ENCODE measurements at places on chromosomes 3 and 15.

GRCh38 chr3:67593761-67594234, 60.6 kb downstream of the SUCLG2 start:
- DNase-seq, result peak; percentile 2

DNA sequence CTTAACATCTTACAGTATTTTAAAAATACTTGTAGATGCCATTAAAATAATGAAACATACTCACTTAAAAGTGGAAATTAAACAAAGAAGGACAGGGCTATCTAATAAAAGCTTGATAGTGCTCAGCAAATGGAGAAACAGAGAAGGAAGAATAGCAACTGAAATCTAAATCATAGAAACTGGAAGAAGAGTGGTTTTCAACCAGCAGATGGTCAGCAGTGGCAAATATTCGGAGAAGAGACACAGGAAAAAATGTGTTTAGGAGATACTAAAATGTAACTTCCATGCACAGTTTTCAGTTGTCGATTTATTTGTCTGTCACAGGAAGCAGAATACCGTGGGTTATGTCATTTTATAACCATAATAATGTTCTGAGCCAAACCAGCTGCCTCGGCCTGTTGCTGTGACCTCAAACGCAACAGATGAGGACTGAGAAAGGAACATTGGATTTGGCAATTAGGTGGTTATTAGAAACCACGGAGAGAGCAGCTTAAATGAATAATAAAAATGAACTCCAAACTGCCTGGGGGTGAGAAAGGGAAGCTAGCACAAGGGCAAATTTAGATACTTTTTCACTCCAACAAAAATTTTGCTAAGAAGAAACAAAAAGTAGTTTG, 246.6 kb upstream of the KCNMB2 start:
- DNase-seq, result no peak

DNA sequence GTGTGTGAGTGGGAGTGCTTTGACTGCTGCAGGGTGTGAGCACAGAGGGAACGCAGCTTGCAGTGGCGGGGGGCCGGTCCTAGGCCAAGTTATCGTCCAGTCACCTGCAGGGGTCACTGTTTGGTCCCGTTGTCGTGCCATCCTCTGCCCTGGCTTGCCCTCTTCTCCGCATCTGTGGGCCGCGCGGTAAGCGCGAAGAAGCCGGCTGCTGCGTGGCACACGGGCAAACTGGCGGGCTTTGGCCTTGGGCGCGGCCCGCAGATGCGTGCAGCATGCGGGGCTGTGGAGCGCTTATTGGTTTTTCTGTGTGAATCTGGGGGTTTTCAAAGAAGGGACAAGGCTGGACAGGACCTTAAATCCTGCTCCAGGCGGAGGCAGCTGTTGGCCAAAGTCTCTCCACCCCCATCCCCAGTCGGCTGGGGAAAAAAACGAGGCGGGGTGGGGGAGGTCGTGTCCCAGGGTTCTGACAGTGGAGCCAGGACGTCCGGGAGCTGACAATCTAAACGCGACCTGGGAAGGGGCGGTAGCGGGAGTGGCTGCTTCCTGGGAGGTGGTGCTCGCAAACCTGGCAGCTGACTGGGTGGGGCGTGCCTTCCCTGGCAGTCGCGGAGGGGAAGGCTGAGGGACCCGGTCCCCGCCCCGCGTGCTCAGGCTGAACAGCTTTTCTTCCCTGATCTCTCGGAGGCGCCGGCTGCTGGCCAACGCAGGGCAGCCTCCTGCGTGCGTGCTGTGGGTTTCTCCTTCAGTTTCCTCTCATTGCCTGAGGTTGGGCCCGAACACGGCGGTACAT, 39.7 kb upstream of the VEPH1 start:
- peak; percentile 53 for DNase-seq

GRCh38 chr15:39881790-39882189, 38.3 kb downstream of the GPR176 start:
- no peak for DNase-seq

DNA sequence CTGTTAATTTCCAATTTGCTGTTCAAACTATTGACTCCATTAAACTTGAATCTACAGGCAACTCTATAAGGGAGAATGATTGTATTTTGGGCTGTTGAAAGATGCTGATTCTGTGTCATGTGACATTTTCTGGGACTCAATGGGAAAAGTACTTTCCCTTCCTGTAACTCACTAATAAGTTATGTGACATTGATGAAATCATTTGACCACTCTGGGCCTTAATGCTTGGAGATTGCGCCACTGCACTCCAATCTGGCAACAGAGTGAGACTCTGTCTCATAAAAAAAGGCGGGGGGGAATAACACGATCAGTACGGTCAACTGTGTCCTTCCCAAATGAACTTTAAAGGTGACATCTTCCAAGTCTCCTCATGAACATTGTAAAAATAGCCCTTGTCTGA, 215.2 kb upstream of the SGO1 start:
- DNase-seq, result no peak

- no peak for DNase-seq
Measured at GRCh38 chr3:122572940-122573412, 4.5 kb upstream of the PARP15 start.

DNA sequence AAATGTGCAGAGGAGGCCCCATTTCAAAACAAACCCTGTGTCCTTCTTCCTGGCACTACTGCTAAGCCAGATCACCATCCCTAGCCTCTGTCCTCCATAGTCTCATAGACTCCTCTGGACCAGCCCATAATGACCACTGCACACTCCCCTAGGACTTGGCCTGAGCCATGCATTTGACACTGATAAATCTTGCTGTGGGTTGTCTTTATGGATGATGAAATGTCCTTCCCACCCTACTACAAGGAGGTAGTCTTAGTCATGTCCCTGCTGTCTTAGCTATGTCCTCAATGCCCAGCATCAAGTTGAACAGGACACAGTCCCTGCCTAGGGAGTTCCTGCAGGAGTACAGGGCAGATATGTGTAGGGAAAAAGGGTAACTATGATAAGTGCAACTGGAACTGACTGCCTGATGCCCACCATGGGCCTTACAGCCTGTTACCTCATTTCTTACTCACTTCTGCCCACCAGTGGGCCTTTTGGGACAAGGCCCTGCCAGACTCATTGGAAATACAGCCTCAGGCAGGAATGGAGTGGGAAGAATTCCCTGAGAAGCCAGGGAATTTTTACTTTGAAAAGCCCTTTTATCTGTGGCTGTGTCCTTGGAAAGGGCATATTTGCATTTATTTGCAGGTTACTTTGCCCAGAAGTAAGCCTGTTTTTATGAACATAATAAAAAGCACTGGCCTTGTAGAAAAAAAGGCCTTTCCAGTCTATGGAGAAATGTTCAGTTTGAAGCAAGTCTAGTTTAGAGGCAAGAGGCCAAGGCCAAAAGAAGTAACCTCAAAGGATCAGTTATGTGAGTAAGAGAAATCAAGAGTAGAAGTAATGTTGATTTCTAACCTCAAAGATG, 199.6 kb upstream of the EIF1B start:
- DNase-seq, result no peak

DNA sequence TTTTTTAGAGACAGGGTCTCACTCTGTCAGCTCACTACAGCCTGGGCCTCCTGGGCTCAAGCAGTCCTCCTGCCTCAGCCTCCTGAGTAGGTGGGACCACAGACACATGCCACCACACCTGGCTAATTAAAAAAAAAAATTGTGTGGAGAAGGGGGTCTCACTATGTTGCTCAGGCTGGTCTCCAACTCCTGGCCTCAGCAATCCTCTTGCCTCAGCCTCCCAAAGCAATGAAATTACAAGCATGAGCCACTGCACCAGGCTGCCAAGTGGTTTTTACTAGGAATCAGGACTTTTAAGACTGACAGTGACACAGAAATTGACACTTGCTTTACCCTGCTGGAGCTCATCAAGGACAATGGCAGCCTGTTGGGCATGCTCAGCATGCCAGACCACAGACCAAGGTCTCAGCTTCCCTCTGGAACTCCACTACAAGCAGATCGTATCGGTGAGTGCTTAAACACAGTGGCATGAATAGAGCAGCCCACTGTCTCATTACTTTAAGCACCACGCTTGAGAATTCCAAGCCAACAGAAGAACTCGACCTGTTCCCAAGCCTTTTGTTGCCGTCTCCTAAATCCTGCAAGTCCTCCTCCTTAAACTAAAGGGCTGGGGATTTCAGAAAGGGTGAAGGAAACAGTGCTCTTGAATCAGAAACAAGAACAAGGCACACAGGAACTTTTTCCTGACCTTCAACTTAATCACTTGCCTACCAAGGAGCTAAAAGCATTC, 41.4 kb downstream of the EOMES start:
- DNase-seq, result no peak

DNA sequence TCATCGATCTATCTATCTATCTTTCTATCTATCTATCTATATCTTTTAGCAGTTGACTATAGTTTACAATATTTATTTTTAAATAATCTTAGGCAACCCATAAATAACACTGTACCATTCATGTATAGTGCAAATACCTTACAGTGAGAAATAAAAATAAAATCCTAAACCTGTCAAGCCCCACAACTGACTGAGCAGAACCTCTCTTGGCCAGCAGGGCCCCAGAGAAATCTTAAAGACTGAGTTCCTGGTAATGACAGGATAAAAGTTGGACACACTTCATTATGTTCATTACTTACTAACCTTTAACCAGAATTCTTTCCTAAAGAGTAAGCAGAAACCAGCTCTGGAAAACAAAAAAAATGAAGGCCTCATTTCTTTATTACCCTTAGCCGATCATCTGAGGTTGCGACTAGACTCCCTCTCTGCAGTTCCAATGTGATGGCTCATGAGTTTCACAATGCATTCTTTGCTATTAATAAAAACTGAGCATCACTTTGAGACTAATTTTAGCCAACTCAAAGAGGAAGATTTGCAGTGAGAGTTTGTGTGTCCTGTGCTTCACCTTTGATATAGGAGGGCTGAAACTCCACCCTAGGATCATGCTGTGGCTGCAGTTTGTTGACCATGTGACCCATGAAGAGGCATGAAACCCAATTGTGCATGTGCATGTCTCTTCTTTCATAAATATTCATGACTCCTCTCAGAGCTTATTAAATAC, 1072.0 kb downstream of the NSUN3 start:
- no peak for DNase-seq

GRCh38 chr3:138230525-138230924, 43.4 kb downstream of the ARMC8 start:
- DNase-seq, result no peak

- DNase-seq, result no peak
Measured at GRCh38 chr3:148938936-148939335, 52.4 kb upstream of the GYG1 start.

DNA sequence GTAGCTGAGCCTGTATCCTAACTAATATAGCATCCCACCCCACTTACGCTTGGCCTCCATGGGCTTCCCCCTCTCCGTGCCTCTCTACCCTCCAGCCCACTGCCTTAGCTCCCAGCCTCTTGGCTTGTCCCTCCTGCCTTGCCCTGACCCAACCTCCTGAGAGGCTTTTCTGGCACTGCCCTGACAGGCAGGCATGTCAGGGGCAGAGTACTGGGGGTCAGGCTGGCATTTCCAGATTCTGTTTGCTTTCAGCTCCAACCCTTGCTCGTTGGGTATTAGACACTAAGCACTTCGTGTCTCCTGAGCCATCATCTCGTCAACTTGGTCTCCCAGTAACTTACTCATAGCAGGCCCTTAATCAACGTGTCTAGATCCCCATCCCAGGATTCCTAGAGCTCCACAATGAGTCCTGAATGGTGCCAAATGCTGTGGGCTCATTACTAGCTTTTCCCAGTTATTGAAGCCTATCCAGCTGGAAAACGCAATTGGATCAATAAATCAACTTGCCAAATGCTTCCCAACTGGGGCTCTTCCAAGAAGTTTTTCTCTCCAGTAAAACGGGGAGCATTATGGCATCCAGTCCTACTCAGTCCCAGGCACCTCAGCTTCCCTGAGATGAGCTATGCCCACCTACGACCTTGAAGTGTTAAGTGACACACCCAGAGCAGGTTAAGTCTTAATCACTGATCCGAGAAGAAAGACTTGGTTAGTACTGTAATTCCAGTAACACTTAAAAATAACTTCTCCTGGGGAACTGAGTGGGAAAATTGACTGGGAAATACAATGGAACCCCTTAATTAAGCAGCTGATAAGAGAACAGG, 78.5 kb upstream of the DLG1 start:
- DNase-seq, result no peak

GRCh38 chr3:60792249-60792852, 458.9 kb downstream of the FHIT start:
- DNase-seq, result no peak

DNA sequence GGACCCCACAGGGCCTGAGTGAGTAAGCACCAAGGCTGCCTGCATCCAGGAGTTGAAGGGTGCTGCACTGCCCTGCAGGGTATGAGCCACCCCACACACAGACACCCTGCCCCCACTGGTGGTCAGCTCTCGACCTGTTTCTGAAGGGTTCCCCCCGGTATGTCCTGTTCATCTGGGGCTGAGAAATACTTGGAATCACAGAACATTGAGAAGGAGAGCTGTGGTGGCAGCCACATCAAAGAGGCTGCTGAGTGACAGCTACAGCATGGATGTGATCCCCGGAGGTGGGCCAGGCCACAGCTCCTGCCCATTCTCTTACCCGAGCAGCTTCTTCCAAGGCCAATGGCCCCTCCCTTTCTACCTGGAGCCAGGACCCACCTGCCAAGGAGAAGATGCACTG, 66.4 kb upstream of the PLXNA1 start:
- DNase-seq, result no peak

- no peak for DNase-seq
Measured at GRCh38 chr3:143140550-143140949, 21.0 kb downstream of the CHST2 start.

- no peak for DNase-seq
Measured at GRCh38 chr3:181966393-181966792, 254.7 kb downstream of the SOX2 start.

DNA sequence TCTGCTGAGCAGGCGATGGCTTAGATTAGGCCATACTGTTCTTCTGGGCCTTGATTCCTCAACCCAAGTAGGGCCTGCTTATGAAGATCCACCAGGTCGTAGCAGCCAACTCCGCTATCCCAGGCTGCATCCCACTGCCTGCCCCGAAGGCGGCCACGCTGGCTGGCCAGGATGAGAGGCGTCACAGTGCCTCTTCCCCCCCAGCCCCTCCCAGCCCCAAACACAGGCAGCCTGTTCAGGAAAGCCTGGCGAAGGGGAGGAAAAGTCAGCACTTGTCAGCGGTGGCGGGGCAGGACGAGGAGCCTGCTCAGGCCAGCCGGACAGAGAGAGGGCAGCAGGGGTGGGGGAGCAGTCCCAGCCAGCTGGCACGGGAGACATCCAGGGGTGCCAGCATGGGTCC, 11.2 kb downstream of the PTH1R start:
- no peak for DNase-seq

DNA sequence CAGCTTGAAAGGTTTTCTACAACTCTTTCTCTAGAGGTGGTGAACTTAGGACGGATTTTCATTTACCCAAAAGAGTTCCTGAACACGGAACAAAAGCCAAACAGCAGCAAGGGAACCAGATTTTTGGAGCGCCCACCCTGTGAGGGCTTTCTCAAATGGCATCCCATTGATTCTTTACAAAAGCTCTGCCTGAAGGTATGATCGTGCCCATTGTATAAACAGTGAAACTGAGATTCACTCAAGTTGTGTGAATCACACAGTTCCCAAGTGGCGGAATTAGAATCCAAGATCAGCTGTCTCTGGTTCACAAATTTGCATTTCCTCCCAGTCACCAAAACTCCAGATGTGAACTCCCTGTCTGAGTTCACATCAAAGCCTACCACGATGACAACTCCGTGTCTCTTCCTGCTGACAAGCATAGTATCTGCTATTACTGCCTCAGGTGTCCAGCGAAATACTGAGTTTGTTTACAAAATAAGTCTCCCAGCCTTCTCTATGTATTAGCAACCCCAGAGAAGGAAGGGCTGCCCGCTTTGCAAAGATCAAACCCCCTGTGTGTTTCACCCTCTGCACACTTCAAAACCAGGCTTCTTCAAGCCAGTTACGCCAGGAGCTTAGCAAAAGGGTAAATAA, 235.9 kb upstream of the ST8SIA2 start:
- DNase-seq, result no peak

- DNase-seq, result peak; percentile 1
Measured at GRCh38 chr3:31620656-31621055, 87.9 kb downstream of the STT3B start.
